ENCODE measurements at places on chromosomes 1 and 21.

DNA sequence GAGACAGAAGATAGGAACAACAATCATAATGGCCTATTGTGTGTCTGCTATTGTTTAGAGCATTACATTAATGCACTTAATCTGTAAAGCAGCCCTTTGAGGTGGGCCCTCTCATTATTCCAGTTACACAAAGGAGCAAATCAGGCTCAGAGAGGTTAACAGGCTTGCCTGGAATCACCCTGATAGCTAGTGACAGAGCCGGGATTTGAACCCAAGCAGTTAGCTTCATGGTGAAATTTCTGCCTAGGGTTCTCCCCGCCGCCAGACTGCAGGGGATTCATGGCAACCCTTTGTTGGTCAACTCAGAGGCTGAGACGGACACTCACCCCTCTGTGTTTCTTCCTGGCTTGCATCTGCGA, 7.1 kb downstream of the HEYL start:
- DNase-seq, result no peak

GRCh38 chr1:224879162-224879803, 50.2 kb upstream of the DNAH14 start:
- peak; percentile 81 for DNase-seq

DNA sequence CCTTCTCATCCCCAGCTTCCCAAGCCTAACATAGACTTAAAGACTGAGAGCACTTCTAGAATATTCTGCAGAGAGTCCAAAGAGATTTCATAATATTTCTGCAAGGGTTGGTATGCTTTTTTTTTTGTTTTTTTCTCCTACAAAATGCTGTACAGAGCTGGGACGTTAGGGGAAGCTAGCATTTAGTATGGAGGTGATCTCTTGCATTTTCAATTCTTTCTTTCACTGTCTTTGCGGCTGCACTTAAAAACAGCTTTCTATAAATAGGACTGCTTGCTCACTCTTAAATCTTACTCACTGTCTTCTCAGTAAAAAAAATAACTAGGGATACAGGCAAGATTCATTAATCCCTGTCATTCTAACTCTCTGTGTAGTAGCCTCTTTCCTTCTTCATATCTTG, 7.4 kb downstream of the DSCAM start:
- no peak for DNase-seq

- no peak for DNase-seq
These were observed 40.4 kb downstream of the FRRS1 start for GRCh38 chr1:99725996-99726395.

DNA sequence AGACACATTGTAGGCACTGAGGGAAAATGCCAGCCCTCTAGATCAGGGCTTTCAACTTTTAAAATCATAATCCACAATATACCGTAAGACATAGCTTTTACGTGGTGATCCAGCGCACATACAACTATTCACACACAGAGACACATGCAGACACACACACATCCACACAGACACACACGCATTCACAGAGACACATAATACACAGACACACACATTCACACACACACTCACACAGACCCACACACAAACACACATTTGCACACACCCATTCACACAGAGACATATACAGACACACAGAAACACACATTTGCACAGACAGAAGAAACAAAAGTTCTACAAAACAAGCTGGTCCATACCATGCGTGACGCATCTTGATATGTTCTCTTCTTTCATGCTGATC, 244.5 kb downstream of the RHOU start:
- no peak for DNase-seq

DNA sequence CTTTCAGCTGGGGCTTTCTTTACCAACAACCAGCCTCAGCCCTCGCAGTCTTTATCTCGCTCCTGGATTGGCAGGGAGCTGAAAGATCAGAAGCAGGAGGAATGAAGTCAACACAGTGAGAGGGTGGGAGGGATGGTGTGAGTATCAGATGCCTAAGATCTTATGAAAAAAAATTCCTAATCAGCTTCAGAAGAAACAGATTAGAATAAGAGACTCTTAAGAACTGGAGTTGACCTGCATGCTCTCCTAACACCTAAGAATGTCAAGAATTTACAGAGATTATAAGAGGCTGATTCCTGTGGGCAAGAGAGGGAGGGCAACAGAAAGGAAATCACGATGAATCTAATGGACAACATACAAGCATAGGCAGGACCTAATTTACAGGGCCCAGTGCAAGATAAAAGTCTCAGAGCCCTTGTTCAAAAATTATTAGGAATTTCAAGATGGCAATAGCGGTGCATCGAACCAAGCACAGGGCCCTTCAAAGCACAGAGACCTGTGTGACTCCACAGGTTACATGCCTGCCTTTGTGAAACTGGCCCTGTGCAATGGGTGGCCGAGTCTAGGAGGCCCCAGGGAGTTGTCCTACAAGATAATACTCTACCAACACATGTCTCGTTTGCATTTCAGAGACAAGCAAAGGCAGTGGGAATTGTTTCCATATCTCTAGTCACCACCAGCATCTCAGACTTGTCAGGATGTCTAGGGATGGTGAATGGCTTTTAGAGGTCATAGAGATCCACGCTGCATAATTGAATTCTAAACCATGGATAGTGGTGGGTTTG, 65.3 kb upstream of the PPP2R5A start:
- DNase-seq, result no peak

GRCh38 chr1:9421533-9421873, 117.8 kb upstream of the SLC25A33 start:
- DNase-seq, result no peak

DNA sequence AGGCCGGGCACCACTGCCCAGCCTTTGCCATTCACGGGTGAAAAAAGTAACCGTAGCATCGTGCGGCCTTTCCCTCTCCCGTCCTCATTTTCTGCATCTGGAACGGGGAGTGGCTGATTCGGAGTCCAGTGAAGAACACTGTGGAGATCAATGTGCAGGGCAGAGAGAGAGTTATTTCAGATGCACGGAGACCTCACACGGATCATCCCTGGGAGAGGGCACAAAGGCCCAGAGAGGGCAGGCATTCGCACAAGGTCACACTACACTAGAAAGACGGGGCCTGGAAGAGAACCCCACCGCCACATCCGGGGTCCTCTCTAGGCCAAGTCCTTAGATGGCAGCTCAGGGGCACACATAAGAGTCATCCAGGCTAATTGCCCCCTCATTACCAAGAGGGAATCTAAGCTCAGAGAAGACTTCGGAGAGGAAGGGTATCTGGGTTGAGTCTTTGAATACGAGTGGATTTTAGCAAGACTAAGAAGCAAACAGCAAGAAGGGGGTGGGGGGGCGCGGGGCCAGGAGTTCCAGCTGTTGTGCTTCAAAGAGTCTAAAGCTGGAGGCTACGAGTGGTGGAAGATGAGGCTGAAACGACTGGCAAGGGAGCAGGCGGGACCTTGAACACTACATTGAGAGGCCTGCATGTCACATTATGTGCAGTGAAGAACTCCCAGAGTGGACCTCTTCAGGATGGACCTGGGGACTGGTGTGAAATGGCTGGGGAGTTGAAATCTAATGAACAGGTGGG, 857 bp downstream of the GPX7 start:
- DNase-seq, result peak; percentile 46

DNA sequence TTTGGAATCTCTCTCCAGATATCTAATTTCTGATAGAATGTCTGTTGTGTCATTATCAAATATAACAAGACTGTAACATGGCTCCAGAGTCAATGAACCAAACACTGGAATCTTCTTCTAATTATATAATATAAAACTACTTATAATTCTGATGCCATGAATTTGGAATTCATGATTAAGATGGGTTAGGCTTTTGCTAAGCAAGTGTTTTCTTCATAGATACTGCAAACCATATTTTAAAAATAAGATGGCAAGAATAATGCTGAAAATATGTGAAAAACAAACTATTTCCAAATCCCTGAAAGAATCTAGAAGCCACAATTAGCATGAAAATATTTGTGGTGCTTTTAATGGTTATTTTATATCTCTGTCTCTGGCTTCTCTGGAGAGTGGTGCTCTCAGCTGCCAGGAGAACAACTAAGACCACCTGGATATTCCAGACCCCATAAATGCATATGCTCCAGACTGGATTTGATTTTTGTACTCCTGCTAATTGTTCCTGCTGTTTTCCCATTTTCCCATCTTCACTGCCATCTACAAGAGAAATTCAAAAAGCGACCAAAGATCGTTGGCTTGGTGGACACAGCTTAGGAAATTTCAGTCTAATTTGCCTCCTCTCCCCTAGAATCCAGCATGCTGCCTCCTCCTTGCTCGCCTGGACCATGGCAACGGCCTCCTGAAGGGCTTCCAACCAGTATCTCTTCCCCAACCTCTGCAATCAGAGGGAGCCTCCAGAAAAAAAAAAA, 418.9 kb downstream of the SETD4 start:
- peak; percentile 69 for DNase-seq

GRCh38 chr1:233215135-233215760, 80.3 kb downstream of the PCNX2 start:
- DNase-seq, result no peak

DNA sequence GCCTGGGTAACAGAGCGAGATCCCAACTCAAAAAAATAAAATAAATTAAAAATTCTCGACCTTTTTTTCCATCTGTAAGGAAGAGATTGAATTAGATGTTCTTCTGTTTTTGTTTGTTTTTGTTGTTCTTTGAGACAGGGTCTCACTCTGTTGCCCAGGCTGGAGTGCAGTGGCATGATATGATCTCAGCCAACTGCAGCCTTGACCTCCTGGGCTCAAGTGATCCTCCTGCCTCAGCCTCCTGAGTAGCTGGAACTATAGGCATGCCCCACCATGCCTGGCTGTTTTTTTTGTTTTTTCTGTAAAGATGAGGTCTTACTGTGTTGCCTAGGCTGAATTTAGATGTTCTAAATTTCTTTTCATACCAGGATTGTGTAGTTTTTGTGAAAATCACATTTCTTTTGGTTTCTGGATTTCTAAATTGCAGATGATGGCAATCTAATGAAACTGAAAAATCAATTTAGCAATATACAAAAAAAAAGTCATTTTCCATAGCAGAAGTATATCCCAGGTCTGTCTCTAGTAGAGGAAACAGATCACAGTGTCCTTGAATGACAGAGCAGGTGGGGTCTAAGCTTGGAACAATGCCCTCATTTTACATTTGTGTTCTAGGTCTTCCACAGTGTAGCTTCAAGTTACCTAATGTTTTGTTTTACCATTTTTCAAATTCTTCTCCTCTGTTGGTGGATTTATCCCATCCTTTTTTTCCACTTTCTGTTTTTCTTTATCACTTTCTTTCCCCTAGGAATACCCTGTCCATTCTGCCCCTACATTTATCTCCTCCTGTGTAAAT, 20.3 kb downstream of the ZYG11A start:
- DNase-seq, result no peak

DNA sequence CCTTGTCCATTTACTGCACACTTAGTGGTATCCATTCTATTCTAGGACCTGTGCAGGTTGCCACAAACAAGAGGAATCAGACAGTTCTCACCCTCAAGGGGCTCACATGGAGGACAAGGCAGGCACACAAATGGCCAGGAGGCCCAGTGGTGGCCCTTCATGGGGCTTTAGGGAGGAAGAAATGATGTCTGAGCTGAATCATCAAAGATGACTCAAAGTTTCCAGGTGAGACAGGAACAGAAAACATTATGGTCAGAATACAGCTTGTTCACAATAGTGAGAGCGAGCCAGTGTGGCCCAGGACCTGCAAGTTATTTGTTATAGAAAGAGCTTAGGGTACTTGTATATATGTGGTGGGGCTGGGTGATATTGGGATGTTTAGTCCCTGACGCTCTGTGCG, 26.4 kb downstream of the SHISAL2A start:
- peak; percentile 18 for DNase-seq

- DNase-seq, result no peak
These were observed 66.8 kb downstream of the ACBD6 start for GRCh38 chr1:180435566-180435965.

DNA sequence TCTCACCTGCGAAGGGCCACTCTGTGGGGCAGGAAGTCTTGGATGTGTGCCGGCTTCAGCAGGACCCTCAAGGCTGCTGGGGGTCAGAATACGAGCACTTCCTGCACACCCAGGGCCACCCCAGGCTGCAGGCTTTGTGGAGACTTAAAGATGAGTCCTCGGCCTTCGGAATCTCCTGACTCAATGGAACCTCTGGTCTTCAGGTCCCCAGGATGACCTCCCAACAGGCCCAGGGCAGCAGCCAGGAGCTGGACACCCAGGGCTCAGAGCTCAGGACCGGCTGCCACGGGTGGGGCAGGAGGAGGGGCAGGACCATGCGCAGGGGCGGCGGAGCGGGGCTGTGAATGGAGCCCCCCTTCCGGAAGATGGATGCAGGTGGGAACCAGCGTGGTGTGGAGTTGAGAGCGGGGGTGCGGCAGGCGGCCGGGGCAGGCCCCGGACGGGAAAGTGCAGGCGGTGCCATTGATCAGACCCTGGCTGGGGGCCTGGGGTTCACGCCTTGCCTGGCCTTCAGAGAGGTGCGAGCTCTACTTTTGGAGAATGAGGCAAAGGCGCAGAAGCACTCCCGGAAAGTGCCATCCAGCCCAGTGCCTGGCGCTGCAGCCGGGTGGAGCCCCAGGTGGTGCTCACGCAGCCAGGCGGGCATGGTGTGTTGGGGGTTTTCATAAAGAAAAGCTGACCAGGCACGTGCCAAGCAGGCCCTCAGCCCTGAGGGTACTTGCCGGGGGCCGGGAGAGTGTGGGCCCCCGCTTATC, 10.4 kb downstream of the COL18A1 start:
- no peak for DNase-seq

- peak; percentile 26 for DNase-seq
These were observed 338.8 kb downstream of the MATN1 start for GRCh38 chr1:30384286-30385245.

GRCh38 chr1:108590957-108591356, 31.1 kb downstream of the EEIG2 start:
- peak; percentile 99 for DNase-seq

- peak; percentile 60 for DNase-seq
These were observed 1.5 kb downstream of the XPR1 start for GRCh38 chr1:180633057-180634056.

- no peak for DNase-seq
These were observed 262.8 kb upstream of the PBX1 start for GRCh38 chr1:164296172-164296571.

DNA sequence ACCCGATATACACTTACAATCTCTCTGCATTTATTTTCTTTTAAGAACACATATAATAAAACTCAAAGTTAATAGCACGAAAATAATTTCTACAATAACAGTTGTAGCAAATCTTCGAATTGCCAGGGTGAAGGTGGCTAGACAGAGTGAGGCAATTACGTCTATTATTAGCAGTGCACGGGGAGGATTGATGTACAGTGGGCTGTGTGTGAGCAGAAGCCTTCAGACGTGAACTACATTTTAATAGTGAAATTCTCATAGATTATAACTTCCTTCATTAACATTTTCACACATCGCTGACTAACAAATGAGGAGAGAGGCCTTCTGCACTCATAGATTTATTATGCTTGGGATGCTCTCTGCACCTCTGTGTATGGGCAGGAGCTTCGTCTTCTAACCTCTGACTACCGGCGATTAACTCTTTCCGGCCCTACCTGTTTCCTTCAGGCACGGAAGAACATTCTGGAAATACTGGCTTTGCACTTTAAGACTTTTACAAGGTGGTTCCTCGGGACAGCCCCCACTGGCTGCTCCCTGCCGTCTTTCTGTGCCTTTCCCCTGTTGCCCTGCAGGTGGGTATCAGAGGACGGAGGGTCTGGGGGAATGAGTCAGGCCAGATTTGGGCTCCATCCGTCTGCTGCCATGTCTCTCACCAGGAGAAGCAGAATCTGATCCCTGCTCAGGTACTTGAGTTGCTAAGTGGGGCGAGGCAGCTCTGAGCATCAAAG, 200.5 kb downstream of the CAMTA1 start:
- DNase-seq, result no peak

GRCh38 chr1:87961992-87962391, 633.3 kb downstream of the LMO4 start:
- DNase-seq, result peak; percentile 68
